ENCODE measurements at places on chromosomes 1 and 21.

- no peak for DNase-seq
Measured at GRCh38 chr1:66266350-66266749, 267.6 kb upstream of the SGIP1 start.

DNA sequence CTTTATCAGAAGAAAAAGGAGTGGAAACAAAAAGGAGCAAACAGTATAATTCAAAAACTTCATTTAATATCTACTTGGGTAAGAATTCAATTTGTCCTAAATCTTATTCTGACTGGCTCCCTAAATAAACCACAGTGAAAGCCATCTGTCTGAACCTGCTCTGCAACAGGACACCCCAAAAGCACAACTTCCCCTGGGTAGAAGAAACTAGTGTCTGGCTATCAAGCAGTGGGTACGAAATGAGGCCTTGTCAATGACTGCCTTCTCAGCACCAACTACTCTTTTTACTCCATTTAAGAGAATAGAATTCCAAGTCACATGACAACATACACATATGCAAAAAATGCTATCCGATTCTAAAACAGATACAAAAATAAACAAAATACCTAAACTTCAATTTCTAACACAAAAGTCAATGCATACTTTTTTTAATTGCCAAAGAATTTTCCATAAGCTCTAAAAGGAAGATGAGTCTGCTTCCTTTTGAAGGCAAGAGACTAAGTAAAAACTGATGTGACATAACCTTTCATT is 206.8 kb downstream of the SLC45A1 start:
- no peak for DNase-seq

DNA sequence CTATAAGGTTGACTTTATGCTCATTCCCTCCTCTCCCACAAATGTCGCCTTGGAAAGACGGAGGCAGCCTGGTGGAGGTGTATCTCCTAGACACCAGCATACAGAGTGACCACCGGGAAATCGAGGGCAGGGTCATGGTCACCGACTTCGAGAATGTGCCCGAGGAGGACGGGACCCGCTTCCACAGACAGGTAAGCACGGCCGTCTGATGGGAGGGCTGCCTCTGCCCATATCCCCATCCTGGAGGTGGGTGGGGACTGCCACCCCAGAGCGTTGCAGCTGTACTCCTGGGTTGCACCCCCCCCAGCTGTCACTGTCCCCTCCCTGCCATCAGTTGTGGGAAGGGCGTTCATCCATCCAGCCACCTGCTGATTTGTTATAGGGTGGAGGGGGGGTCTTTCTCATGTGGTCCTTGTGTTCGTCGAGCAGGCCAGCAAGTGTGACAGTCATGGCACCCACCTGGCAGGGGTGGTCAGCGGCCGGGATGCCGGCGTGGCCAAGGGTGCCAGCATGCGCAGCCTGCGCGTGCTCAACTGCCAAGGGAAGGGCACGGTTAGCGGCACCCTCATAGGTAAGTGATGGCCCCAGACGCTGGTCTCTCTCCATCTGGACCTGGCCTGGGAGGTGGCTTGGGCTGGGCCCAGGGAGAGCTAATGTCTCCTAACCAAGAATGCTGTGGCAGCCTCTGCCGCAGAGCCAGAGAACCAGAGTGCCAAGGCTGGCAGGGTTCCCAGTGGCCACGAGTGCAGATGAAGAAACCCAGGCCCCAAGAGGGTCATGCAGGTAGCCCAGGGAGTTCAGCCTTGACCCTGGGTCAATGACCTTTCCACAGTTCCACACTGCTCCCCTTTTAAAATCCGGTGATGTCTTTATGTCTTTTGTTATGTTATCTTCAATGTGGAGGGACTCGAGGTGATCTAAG is 13.1 kb downstream of the PCSK9 start:
- no peak for DNase-seq

DNA sequence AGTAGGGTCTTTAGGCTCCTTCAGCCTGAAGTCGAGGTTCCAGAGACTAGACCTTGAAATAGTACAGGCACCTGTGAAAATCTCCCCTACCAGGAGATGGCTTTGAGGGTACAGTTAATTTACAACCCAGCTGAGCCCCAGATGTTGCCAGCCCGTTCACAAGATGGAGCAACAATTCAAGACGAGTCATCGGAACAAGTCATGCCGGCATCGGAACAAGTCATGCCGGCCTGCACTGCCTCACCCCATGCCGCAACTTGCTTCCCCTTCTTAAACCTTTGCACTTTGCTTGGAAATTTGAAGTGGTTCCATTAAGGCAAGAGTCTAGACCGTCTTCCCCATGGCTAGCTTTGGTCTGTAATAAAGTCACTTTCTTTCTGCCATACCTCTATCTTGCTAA is 16.0 kb downstream of the HHAT start:
- DNase-seq = no peak

DNA sequence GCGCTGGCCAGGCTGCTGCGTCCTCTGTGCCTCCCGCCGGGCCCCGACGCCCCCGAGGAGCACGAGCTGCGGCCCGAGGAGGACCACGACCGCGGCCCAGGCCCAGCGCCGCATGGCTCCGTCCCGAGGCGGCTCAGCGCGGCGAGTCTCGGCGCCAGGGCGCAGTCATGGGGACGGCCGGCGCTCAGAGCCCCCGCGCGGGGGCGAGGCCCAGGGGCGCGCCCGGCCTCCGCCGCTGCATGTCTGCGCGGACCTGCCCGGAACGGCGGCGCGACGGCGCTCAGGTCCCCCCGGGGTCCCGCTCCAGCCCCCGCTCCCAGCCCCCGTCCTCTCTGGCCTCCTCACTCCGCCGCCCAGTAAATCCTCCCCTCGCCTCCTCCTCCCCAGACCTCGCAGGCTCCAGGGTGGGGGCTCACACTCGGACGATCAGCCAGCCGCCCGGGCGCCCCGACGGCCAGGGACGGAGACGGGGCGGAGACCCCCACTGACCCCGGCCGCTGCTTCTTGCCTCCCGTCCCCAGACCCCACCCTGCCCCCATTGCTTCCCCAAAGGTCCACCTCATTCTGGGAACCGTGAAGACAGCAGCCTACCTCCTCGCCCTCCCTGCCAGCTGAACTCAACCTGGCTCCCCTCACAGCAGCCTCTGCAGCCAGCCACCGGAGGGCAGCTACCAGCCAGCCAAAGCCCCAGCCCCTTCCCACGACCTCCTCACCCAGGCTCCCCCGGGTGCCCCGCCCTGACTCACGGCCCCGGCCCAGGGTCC is at the start of gene C1QTNF12:
TSS of gene C1QTNF12 (minus strand) at position 146 of the 764 bp plus-strand sequence. CDS start at position 114, 32 bp downstream.
- DNase-seq = no peak

- DNase-seq = no peak
Measured at GRCh38 chr1:89998306-89998705, 3.4 kb downstream of the ZNF326 start.

DNA sequence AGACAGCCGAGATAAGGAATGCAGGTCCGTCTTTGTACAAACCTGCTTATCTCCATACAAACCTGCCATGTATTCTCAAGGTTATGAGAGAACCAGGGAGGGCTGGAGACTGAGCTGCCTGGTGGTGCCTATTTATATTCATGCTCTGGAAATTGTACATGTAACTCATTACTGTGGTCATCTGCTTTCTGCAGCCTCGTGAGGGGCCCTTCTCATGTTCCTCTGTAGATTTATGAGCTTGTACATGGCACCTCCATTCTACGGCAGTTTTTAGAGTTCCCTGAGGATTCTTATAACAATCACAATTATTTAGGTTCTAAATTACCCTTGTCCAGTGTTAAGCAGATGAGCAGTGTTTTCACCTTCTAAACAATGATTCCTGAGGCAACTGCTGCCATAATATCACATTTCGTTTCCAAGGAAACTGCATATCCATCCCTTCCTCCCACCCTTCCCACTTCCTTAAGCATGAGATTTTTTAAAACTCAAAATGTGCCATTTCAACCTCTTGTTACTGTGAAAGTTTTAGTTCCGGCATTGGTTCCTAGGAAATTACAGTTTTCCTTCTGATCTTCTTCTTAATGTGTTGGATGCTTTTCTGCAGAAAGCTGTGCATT is 112.1 kb downstream of the ST6GALNAC3 start:
- no peak for DNase-seq

GRCh38 chr1:200683298-200683697 is 13.6 kb upstream of the DDX59 start:
- no peak for DNase-seq

DNA sequence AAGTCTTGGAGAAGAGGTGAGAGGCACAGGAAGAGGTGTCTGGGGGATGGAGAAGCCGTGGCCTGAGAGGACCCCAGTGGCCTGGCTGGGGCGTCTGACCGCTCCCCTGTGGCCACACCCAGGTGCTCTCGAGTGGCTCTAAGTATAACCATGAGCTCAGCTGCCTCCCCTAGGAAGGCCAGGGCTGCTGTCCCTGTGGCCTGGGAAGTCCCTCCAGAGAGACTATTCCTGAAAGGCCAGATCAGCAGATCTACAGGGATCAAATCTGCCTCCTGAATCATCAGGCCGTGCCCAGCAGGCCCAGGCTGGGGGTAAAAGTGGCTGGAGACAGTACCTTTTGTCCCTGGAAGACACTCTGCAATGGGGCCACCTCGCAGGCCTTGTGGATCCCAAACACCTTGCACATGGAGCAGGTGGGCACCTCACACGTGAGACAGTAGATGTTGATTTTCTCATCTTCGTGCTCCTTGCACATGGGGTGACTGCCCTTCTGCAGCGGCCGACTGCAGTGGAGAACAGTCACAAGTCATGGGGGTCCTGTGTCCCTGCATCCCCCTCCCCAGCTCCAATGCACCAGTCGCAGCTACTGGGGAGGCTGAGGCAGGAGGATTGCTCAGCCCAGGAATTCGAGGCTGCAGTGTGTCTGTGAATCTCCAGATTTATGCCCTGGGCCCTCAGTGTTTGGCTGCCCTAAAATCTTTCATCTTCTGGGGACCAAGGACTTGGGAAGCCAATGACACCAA is 6.4 kb downstream of the TRIM63 start:
- no peak for DNase-seq

DNA sequence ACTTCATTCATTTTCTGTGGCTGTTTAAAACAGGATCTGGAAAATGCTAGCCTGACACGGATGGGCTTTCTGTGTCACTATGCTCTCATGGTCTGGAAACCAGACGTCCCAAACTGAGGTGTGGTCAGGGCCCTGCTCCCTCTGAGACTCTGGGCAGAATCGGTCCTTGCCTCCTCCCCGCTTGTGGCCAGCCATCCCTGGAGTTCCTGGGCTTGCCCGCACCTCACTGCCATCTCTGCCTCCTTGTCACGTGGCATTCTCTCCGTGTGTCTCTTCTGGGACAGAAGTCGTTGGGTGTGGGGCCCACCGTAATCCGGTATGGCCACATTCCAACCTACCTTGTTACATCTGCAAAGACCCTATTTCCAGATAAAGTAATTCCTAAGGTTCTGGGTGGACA is 10.1 kb upstream of the ACTRT2 start:
- DNase-seq = no peak

DNA sequence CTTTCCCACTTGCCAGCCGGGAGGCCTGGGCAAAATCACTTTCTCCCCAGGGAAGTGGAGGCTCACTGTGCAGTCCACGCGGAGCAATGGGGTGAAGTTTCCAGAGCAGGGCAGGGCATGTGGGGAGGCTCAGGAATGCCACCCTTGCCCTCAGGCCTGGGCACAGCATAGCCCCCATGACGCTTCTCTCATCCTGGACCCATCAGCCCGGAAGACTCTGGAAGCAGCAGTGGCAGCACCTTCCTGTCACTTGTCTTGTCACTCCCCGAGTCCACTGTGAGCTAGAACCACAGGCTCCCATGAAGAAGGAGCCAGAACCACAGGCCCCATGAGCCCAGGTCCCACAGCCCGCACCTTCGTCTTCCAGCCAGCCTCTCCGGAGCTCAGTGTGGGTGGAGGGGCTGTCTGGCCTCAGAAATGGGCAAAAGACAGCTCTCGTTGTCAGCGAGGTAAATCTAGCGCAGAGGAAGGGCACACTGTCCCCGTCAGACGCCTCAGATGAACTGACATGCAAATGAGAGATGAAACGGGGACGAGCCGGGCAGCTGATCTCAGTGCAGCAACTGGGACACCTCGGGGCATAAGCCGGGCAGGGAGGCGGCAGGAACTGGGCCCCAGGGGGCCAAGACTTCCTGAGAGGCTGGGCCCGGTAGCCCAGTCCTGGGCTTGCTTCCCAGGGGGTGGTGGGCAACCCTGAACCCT is 6.1 kb downstream of the PDE9A start:
- DNase-seq = no peak

GRCh38 chr21:22806278-22806677 is 1808.1 kb downstream of the NCAM2 start:
- DNase-seq = no peak

DNA sequence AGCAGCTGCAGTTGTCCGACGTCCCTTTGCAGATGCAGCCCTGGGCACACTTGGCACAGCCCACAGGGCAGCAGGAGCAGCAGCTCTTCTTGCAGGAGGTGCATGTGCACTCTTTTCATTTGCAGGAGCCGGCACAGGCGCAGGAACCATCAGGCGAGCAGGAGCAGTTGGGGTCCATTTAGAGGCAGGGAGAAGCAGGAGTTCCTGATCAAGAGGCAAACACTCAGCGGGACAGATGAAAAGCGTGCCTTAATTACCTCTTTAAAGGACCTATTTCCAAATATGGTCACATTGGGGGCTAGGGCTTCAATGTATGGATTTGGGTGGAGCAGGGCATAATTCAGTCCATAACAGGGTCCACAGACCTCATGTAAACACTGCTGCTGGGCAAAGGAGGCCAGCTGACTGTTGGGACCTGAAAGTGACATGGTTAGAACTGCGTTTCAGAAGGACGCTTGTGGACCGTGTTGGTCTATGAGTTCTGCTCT is 4.3 kb upstream of the CPLANE2 start:
- no peak for DNase-seq

DNA sequence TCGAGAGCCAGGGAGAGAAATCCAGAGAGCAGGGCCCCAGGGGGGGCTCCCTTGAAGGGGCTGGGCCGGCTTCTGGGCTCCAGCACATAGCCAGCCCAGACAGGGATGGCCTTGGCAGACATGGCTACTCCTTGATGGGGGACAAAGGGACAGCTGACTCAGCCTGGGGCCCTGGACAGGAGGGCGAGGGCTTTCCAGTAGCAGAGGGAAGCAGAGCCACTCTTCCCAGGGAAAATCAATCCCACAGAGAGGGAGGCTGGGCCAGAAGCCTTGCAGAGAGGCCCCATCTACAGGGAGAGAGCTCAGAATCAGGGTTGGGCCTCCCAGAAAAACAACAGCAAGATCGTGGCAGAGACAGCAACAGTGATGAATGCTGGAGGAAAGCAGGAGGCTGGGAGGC is 15.6 kb downstream of the IGFN1 start:
- DNase-seq = no peak

GRCh38 chr1:208929575-208929974 is 653.9 kb upstream of the CAMK1G start:
- no peak for DNase-seq

DNA sequence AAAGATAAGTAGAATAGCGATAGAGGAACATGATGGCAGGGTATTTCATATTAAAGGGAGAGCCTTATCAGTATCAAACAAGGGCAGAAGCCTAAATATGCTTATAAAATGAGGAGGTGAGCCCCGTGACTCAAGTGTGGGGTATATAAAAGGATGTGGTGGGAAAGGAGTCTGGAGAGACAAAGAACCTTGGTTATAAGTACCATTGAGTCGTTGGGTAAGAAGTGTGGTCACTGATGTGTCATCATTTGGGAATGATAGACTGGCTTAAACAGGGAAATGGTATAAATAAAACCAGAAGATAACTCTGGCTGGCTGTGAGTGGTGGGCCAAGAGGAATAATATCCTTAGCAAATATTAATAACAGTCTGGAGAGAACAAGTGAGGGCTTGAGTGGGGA is 10.9 kb upstream of the CD5L start:
- DNase-seq = no peak

GRCh38 chr1:17852383-17852782 is 97.2 kb downstream of the ACTL8 start:
- DNase-seq = no peak

GRCh38 chr1:203172184-203173010 is 3.2 kb downstream of the MYBPH start:
- DNase-seq = no peak

Data from left kidney (tissue), 8 donors.